Astrocyte of the spinal cord (primary cell): ENCODE measurements at places on chromosomes 12 and 14.

DNA sequence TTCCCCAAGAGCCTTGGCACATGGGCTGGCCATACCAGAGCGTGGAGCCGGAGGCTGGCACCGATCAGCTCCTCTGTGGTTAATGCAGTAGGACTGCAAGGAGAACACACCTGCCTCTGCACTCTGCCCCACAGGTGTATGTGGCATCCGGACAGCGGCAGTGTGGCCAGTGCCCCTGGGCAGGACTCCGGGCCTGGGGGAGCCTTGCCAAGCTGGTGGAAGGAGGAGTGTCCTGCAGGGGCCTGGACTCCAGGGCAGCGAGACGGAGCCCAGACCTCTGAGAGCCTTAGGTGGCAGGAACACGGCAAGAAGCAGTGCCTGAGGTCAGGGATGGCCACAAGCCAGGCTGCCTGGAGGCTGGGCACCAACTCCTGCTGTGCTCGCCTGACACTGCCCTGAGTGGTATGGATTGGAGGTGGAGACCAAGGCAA lies 5.3 kb upstream of the BEGAIN start:
- no peak for DNase-seq

DNA sequence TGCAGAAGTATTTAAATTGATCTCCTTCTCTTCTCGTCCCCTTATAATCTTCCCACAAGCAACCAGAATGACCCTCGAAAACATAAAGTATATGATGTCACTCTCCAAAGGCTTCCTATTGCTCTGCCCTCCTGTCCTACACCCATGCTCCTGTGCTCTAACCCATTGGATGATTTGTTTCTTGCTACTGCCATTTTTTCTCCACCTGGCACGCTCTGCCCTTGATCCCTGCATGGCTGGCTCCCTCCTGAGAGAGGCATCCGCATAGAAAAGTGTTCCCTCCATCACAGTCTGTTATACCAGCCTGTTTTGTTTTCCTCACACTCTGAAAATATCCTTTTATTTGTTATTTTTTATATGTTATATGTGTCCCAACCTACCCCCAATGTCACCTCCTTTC lies 19.8 kb downstream of the MYRFL start:
- no peak for DNase-seq

GRCh38 chr14:53888535-53889386 lies 67.9 kb downstream of the BMP4 start:
- no peak for DNase-seq

- DNase-seq = no peak
Measured at GRCh38 chr14:99247772-99248171, 24.2 kb downstream of the BCL11B start.

- DNase-seq = no peak
Measured at GRCh38 chr12:6340745-6341416, 995 bp downstream of the TNFRSF1A start.

GRCh38 chr14:69841656-69842055 lies 37.6 kb upstream of the SMOC1 start:
- DNase-seq = no peak

DNA sequence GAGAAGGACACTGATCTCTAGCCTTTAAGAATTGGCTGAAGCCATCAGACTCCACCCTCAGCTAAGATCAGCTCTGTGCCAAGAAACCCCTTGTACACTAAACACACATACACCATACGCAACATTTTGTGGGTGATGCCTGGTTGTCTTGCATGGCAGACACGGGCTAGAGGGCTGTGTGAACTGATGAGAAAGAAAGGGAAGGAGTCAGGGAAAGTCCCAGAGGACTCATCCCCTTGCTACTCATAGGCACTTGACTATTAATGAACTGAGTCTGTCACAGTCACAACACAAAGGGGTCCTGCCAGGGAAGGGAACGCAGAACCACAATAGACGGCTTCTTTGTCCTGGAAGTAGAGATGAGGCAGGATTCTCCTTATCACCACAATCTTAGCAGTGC lies 80.8 kb downstream of the EMP1 start:
- no peak for DNase-seq

- DNase-seq = no peak
Measured at GRCh38 chr14:94400422-94400841, 12.0 kb upstream of the SERPINA1 start.

DNA sequence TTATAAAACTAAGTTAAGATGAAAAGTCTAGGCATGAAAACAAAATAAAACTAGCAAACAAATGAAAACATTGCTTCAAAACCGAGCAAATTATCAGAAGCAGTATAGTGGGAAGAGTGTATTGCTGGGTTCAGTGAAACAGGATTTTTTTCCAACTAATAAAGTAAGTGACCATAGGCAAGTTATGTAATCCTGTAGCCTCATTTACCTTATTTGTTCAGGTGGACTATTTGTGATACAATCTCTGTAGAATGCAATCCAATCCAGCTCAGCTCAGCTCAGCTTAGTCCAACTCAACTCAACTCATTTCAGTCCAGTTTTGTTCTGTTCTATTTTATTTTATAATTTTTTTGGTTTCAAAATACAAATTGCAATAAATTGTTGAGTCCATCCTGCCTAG lies 276.7 kb upstream of the LRIG3 start:
- DNase-seq = no peak

GRCh38 chr14:64536488-64537245 lies 3.9 kb upstream of the HSPA2 start:
- DNase-seq = peak; percentile 22

DNA sequence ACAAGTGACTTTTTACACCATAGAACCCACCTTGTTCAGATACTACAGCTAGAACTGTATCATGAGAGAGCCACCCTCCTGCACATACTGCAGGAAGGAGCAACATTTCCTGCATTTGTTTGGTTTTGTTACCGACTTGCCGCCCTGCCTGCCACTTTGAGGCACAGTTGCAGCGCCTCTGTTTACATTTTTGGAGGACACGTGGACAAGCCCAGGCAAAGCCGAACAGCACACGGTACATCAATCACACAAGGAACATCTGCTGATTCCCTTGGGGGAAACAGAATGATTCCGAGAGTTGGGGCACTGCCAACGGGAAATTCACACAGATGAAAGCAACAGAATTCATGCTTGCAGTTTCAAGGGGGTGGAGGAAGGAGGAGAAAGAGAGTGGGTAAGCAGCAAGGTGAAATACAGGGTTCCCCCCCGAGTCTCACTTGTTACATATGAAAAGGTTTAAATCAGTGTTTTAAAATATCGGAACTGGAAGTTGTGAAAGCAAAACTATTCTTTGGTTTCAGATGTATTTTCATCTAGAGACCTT lies 110.7 kb downstream of the BTG1 start:
- DNase-seq = peak; percentile 68

GRCh38 chr12:75439048-75439447 lies 41.5 kb upstream of the GLIPR1 start:
- no peak for DNase-seq

- no peak for DNase-seq
Measured at GRCh38 chr12:122172262-122172939, 1.6 kb downstream of the IL31 start.

GRCh38 chr12:115474539-115475353 lies 790.8 kb upstream of the TBX3 start:
- no peak for DNase-seq

DNA sequence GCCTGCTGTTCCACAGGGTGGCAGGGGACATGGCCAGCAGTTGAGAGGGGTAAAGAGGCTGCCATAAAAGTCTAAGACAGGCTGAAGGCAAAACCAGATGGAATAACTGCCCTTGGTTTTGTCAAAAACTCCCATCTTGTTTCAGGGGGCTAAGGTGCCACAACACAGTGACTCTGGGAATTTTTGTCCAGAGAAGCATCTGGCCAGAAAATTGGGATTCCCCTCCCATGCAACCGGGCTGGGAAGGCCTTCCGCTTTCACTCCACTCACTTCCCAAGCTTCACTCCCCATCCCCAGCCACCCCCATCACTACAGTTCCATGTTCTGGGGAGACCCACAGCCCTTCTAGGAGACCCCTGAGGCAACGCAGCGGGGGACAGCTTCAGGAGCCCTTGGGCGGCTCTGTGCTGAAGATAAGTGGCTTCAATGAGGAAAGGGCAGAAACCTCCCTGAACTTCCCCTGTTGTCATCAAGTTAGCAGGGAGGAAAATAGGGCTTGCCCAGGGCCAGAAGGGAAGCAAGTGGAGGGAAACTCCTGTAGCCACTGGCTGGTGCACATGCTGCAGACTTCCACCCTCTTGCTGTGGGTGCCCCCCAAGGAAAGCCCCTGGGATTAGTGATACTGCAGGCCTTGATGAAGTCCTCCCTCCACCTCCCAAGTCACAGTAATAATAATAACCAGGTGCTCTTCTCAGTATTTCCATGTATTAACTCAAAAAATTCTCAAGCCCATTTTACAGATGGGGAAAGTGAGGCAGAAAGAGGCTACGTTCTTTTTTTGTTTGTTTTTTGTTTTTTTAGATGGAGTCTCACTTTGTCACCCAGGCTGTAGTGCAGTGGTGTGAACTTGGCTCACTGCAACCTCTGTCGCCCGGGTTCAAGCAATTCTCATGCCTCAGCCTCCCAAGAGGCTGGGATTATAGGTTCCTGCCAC lies 6.0 kb downstream of the TMEM229B start:
- DNase-seq = no peak

- DNase-seq = no peak
Measured at GRCh38 chr12:120980800-120981368, 2.5 kb downstream of the HNF1A start.

- no peak for DNase-seq
Measured at GRCh38 chr14:88698651-88699050, 94.1 kb downstream of the EML5 start.

DNA sequence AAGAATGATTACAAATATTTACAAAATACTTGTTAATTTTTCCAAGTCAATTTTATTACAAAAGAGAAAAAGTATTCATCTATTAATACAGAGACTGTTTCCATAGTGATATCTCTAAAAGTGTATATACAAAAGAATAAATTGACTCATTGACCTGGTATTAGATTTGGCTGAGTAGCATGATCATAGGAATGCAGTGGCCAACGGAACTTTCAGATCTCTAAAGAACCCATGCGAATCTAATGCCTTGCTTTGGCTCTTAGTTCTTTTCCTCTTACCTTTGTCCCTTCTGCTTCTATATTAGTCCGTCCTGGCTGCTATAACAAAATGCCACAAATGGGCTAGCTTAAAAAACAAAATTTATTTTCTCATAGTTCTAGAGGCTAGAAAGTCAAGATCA lies 717.8 kb downstream of the TMTC2 start:
- no peak for DNase-seq
